ENCODE measurements at places on chromosomes 11 and 22. TPM values are rescaled to one million over a fixed set of nuclear protein-coding genes. Genes with fewer than 3 reads are reported as not detected.

Gene POTEH
- not detected for total RNA-seq

Gene MS4A6E
- total RNA-seq: not detected

Gene SPDYC
- total RNA-seq: not detected

Gene PKNOX2
- not detected for total RNA-seq

Gene SULT4A1
- not detected for total RNA-seq

Gene LRP5
- total RNA-seq: 8.7 TPM

Gene CALCA
- not detected for total RNA-seq

DNA sequence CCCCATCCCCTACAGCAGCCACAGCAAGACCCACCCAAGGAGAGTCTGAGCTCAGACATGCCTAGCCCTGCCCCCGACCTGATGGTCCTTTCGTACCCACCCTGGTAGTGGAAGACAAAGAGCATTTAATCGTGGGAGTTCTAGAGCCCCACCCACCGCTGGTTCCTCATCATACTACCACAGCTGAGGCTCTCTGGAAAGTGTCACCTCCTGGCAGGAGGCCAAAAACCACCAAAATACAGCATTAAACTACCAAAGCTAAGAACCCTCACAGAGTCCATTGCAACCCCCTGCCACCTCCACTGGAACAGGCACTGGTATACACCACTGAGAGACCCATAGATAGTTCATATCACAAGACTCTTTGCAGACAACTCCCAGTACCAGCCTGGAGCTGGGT lies 311.1 kb downstream of the TENM4 start:
- H3K4me3 ChIP-seq: no peak overlapping the region
- DNase-seq: no peak
- H3K36me3 ChIP-seq: no peaks in the 10 kb centered on the region
- H3K27me3 ChIP-seq: peaks cover 8% of the 10 kb centered on the region
- H3K4me1 ChIP-seq: no peaks in the 10 kb centered on the region

DNA sequence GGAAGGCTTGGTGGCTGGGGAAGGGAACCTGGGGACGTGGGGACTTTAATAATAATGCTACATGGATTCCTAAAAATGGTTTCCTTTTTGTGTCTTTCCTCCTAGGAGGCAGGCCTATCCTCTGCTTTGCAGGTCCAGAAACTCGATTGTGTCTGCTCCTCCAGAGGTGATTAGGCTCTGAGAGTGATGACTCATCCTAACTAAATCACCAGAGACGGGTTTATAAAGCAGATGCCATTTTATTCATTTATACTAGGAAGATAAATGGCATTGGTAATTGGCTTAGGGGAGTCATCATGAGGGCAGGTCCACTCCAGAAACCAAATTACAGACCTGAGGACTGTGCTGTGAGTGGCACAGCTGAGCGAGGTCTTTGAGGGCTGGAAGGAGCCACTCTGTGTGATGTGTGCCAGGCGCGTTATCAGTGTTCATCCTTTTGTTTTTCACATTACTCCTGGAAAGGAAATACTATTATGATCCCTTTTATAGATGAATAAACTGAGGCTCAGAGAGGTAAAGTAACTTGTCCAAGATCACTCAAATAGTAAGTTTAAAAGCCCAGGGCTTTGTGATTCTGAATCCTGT lies 7.1 kb downstream of the NLRX1 start:
- no peak overlapping the region for H3K27ac ChIP-seq
- no peaks in the 10 kb centered on the region for H3K27me3 ChIP-seq
- peaks cover 7% of the 10 kb centered on the region for H3K36me3 ChIP-seq
- no peak for DNase-seq
- H3K4me3 ChIP-seq: no peak overlapping the region
- H3K4me1 ChIP-seq: no peaks in the 10 kb centered on the region

DNA sequence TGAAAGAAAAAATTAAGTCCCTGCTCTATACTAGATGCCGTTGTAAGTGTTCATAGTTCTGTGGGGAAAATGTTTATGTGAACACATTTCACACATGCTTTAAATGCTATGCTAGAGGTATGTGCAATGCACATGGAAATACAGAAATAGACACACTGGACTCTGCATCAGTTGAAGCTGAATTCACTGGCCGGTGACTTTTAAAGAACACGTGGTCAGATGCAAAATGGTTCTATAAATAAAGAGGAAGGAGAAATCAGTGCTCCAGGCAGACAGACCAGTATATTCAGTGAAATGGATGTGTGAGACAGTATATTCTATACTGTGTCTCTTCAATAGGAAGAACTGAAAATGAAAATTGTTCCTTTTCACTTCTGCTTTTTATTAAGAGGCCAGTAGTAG lies 29.9 kb downstream of the TRPC6 start:
- H3K27ac ChIP-seq: no peak overlapping the region
- DNase-seq: no peak
- H3K27me3 ChIP-seq: no peaks in the 10 kb centered on the region
- H3K4me1 ChIP-seq: peaks cover 22% of the 10 kb centered on the region
- no peak overlapping the region for H3K4me3 ChIP-seq
- H3K36me3 ChIP-seq: no peaks in the 10 kb centered on the region

GRCh38 chr11:86183694-86184093 lies 60.9 kb upstream of the EED start:
- no peak overlapping the region for H3K4me3 ChIP-seq
- no peak for DNase-seq
- no peaks in the 10 kb centered on the region for H3K36me3 ChIP-seq
- H3K27me3 ChIP-seq: no peaks in the 10 kb centered on the region
- no peak overlapping the region for H3K27ac ChIP-seq

DNA sequence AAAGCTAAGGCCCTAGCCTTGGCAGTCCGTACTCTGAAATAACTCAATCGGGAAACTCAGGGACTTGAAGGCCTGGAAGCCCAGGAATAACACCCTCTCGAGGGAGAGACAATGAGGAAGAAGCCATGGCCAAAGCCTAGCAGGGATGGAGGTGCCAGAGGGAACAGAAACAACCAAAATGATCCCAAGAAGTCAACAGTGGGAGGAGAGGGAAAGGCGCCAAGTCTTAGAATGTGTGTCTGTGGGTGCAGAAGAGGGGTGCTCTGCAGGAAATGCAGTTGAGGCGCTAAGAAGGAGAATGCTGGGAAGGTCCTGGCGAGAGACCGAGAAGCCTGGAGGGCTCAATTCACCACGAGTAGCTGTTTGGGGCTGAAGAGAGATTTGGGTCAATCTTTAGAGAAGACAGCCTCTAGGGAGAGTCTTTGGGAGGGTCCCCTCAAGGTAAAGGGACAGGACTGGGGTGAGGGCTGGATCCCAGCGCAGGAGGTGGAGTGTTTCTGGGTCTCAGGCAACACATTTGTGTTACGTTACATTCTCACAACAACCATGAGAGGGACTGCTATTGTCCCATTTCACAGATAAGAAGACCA lies 760 bp upstream of the MAPK8IP1 start:
- DNase-seq: no peak
- H3K36me3 ChIP-seq: peaks cover 30% of the 10 kb centered on the region
- peak overlapping the region; percentile 80 for H3K4me3 ChIP-seq

GRCh38 chr11:93633835-93634234 lies 27.6 kb upstream of the CEP295 start:
- H3K27ac ChIP-seq: no peak overlapping the region
- H3K36me3 ChIP-seq: no peaks in the 10 kb centered on the region
- no peak for DNase-seq

GRCh38 chr11:36619502-36619901 lies 21.5 kb upstream of the RAG2 start:
- H3K27me3 ChIP-seq: peaks cover 17% of the 10 kb centered on the region
- H3K4me1 ChIP-seq: peaks cover 11% of the 10 kb centered on the region
- no peak for DNase-seq
- H3K27ac ChIP-seq: no peak overlapping the region

DNA sequence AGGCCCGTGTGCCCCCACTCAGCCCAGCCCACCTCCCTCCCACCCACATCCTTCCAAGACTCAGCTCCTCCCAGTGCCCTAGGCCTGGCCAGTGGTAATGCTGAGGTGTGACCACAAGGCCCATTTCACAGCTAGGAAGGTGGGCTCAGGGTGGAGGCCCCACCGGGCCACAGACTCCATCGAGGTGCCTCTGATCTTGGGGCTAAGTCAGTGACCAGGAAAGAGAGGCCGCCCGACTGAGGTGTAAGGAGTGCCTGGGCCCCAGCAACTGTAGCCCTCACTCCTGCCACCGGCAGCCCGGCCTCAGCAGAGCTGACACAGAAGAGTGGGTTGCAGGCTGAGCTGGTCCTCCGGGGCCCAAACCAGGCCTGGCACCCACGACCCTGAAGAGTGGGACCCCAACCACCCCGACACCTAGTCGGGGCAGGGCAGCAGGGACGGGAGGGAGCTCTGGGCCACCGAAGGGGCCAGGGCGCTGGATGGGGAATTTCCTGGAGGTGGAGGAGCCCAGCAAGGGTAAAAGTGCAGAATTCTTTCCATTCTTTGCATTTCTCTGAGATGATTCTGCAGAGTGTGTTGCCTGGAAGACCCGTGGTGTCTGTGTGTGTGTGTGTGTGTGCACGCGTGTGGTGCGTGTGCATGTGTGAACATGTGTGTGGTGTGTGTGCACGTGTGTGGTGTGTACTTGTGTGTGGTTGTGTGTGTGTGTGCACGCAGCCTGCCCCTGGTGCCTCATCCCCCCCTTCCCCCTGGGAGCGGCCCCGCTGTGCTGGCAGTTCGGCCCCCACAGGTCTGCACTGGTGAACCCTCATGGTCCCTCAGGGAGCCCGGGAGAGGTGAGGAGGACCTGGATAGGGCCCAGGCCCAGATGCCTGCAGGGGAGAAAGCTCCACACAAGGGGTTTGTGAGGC lies 8.3 kb upstream of the PIM3 start:
- no peaks in the 10 kb centered on the region for H3K36me3 ChIP-seq
- no peak overlapping the region for H3K4me3 ChIP-seq
- DNase-seq: no peak
- no peak overlapping the region for H3K27ac ChIP-seq
- H3K27me3 ChIP-seq: no peaks in the 10 kb centered on the region
- no peaks in the 10 kb centered on the region for H3K4me1 ChIP-seq

- H3K36me3 ChIP-seq: no peaks in the 10 kb centered on the region
- no peaks in the 10 kb centered on the region for H3K27me3 ChIP-seq
- no peak overlapping the region for H3K4me3 ChIP-seq
- no peaks in the 10 kb centered on the region for H3K4me1 ChIP-seq
- no peak for DNase-seq
These were observed 892.6 kb downstream of the TBC1D22A start for GRCh38 chr22:47654922-47655491.

- no peaks in the 10 kb centered on the region for H3K27me3 ChIP-seq
- H3K36me3 ChIP-seq: no peaks in the 10 kb centered on the region
- H3K4me3 ChIP-seq: no peak overlapping the region
- DNase-seq: no peak
- no peaks in the 10 kb centered on the region for H3K4me1 ChIP-seq
These were observed 186.6 kb upstream of the BDNF start for GRCh38 chr11:27886857-27887256.

GRCh38 chr11:115051938-115052590 lies 373.7 kb downstream of the NXPE2 start:
- no peaks in the 10 kb centered on the region for H3K36me3 ChIP-seq
- no peaks in the 10 kb centered on the region for H3K4me1 ChIP-seq
- DNase-seq: no peak
- H3K27ac ChIP-seq: no peak overlapping the region

DNA sequence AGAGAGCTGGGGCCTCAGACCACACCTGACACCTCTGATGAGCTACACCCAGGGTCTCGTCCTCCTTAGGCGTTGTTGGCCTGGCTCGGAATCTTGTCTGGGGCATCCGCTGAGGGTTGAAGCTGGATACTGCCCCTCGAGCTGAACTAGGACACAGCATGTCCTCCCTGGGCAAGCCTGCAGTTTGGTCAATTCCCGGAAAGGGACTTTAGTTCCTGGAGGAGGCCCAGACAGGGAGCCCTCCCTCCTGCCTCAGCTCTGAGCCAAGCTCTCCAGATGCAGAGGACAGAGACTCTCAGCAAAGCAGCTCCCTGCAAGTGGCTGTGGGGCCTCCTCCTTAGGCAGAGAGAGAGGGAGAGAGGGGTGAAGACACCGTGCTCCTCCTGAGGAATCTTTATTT lies 4.9 kb downstream of the APOL3 start:
- no peak for DNase-seq
- peaks cover 35% of the 10 kb centered on the region for H3K36me3 ChIP-seq
- H3K4me1 ChIP-seq: peaks cover 68% of the 10 kb centered on the region

DNA sequence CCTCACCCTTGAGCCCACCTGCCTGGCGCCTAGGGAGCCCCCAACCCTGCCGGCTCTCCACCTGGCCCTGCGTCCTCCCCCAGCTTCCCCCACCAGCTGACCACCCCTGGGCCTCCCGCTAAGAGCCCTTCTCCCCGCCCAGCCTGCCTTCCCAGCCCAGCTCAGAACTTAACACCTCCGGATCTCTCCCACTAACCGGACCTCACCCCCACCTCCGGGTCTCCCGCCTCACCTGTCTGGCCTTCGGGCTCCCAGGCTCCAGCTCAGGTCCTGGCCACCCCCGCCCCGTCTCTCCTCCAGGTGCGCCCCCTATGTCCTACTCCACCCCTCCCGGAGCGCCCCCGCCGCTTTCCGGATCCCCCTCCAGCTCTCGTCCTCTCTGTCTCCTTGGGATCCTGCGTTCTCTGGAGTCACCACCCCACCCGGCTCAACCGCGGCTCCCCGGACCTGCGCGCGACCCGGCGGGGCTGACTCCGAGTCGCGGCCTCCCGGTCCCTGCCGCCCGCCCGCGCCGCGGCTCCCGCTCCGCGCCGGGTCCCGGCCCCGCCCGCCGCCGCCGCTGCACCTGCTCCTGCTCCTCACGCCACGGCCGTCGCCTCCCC lies at the start of gene KCNJ11:
Gene KCNJ11, minus strand, starts transcription at position 51 of the 602 bp plus-strand sequence. CDS start 568 bp downstream, outside the sequence.
- H3K4me3 ChIP-seq: peak within 1 kb of the TSS; percentile 84
- peak within 1 kb of the TSS; percentile 59 for H3K27ac ChIP-seq
- H3K4me1 ChIP-seq: peaks cover 18% of the 10 kb centered on the region
- no peaks in the 10 kb centered on the region for H3K36me3 ChIP-seq
- no peaks in the 10 kb centered on the region for H3K27me3 ChIP-seq

DNA sequence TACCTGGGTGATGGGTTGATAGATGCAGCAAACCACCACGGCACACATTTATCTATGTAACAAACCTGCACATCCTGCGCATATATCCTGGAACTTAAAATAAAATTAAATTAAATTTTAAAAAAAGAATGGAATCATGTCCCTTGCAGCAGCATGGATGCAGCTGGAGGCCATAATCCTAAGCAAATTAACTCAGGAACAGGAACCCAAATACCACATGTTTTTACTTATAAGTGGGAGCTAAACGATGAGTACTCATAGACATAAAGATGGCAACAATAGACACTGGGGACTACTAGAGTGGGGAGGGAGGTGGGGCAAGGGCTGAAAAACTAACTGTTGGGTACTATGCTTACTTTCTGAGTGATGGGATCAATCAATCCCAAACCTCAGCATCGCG lies 40.9 kb downstream of the CWC15 start:
- no peaks in the 10 kb centered on the region for H3K4me1 ChIP-seq
- no peaks in the 10 kb centered on the region for H3K36me3 ChIP-seq
- no peak overlapping the region for H3K4me3 ChIP-seq
- DNase-seq: no peak

GRCh38 chr11:821512-822371 lies 3.0 kb downstream of the PNPLA2 start:
- H3K4me1 ChIP-seq: peaks cover 19% of the 10 kb centered on the region
- H3K27me3 ChIP-seq: no peaks in the 10 kb centered on the region
- H3K27ac ChIP-seq: no peak overlapping the region
- DNase-seq: no peak

DNA sequence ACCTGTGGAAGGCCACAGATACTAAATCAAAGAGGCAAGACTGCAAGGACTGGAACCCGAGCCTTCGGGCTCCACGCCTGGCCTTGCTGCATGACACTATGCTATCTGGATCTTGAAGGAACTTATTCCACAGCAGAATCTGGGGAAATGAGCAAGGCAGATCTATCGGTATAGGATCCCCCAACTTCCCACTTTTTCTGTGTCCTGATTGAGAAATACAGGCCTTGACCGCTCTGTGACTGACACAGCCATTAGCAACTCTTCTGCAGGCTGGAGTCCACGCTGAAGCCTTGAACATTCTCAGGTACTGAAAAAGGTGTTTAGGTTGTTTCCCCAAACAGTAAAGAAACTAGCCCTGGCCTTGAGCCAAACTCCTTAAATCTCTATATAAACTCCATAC lies 241.2 kb upstream of the NARS2 start:
- no peak overlapping the region for H3K4me3 ChIP-seq
- no peak for DNase-seq
- no peaks in the 10 kb centered on the region for H3K36me3 ChIP-seq
- no peaks in the 10 kb centered on the region for H3K27me3 ChIP-seq

All from activated B cell treated with CpG ODN at 0.5 μM for 24 hours (primary cell).